Fibroblast of skin of scalp (primary cell): ENCODE measurements at places on chromosomes 5 and 9.

DNA sequence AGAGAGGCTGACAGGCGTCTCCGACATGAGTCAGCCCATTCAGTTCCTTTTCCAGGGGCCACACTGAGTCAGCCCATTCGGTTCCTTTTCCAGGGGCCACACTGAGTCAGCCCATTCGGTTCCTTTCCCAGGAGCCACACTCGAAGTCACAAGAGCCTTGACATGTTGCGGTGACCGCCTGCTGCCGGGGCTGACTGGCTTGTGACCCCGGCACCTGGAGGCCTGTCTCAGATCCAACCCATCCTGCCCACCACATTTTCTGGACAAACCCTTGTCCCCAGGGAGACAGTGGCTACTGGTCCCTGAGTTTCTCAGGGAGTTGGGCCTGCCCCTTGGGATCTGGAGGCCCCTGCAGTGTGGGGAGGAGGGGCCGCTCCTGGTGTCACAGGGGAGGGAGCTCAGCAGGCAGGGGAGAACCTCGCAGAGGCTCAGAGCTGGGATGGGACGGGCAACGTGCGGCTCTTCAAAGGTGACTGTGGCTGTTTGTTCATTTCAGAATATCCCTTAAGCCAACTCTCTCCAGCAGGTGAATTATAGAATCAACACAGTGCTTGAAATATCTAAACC lies 40.5 kb upstream of the LPCAT1 start:
- peak; percentile 40 for DNase-seq

DNA sequence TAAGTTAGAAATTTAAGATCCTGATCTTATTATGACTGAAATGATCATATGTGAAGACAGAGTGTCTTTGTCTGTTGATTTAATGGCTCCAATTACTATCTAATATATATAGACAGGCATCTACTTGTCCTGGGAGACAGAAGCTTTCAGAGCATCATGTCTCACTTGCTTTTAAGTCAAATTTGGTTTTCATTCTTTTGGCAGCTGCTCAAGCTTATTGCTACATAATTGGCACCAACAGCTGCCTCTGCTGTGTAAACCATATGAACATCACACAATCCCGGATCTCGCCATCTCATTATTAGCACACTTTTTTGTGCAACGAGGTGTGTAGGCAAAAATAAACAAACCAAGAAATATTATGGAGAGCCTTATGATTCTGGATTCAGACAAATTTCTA lies 1717.9 kb downstream of the EFNA5 start:
- DNase-seq = peak; percentile 39

DNA sequence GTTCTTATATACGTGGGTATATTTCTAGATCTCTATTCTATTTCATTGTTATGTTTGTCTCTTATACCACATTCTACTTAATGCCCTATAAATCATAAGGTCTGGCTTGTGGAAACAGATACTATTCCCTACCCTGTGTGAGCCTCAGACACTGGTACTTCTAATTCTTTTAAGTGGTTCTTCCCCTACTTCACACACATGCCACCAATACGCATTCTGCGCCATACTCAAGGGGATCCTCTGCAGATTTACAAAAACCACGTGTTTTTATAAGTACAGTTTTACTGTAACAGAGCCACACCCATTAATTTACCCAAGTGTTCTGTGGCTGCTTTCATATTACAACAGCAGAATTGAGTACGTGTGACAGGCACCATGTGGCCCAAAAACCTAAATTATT lies 195.6 kb downstream of the SAXO1 start:
- no peak for DNase-seq

DNA sequence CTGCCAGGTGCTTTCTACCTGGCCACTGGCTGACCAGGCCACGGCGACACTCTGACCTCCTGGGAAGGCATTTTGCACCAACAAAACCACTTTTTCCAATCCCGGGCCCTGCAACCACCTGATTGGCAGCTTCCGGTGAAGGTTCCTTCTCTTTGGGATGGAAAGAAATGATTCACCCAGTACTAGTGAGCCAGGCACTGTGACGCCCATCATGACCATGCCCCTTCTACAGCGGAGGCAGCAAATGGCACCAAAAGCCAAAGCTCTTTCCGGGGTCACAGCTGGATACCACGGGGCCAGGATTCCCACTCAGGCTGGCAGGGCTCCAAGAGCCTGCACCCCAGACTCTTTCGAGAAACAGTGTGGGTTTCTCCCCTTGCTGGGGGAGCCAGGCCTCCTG lies 4.7 kb downstream of the NOTCH1 start:
- DNase-seq = no peak

GRCh38 chr9:124271660-124272059 lies 13.9 kb downstream of the NEK6 start:
- DNase-seq = no peak

DNA sequence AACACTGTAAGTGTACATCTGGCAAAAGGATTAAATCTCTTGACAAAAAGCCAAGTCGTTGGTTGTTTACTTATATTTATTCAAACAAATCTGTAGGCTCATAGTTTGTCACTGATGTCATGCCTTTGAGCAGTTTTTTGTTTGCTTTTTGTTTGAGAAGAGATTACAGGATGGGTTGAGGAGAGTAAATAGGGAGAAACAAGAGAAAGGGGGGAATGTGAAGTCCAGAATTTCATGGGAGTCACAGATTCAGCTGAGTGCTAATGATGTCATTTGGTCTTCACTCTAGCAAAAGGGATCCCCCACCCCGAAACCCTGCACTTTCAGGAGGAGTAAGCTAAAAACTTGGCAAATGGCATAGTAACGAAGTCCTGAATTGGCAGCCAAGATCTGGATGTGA lies 337.4 kb downstream of the GLIS3 start:
- DNase-seq = peak; percentile 68

DNA sequence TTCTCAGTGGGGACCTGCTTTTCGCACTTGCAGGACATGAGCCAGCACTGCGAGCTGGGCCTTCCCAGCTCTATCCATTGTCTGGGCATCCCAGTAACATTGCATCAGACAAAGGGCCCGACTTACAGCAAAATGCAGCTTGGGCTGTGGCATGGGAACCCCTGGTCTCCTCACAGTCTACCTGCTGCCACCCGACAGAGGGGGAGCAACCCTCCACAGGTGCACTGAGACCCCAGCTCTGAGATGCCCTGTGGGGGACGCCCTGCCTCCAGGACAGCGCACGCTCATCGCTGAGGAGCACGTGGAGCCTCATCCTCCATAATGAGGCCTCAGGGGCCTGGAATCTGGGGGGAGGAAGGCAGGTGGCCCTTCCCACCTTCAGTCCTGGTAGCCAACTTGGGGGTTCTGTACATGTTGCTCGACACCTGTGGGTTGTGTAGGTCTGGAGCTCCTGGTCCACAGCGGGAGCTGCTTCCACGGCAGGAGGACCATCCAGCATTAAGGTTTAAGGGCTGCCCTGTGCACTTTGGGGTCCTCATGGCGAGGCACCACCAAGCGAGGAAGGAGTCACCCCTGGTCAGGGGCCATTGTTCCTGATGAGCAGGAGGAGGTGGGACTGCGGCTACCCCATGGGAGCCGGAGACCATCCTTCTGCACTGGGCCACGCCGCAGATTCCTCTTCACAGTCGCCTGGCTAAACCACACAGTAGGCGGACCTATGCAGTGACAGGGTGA lies 376.5 kb upstream of the IRX1 start:
- no peak for DNase-seq

DNA sequence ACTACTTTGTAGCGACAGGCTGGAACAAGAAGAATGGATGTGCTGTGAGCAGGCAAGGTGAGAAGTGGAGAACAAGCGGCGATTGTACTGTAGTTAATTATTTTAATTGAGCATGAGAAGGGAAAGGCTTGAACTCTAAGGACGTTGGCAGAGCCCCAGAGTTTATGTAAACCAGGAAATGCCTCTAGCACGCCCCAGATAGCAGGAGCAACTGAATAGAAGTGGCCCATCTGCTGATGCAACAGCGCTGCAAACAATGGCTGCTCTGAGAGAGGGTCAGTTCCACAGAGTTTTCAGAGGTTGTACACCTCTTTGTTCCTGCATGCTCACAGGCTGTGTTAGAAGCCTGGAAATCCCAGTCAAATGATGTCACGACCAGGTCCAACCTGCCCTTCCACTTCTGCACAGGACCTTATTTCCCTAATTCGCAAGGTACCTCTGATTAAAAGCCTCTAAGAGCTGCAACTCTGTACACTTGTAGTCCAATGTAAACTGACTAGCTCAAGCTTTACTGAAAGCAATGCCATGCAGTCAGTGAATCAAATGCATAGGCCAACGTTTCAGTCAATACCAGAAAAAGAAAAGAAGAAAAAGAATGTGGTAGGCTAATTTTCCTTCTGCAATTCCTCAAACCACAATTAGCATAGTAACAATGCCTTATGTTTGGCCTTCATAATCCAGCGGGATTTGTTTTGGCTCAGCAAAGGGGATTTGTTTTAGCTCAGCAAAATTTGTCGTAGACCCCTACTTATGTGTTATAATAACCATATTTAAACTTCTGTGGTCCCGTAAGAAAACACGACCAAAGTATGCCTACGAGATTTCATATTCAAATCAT lies 119.6 kb upstream of the RETREG1 start:
- peak; percentile 87 for DNase-seq

DNA sequence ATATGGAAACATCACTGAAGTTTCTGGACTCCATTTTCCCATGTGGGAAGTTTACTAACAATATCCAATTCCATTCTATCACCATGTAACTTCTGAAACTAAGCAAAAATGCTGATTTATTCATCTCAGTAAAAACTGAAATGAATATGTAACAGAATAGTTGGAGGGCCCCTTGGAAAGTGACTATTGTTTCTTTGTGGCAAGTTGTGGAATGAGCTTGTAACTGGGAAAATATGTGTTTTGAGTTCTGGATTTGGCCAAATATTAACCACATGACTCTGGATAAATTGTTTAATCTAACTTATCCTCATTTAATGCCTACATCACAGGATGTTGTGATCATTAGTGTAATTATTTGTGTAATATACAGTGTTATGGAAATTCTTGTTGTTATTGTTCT lies 619.3 kb downstream of the TLE4 start:
- DNase-seq = peak; percentile 81

DNA sequence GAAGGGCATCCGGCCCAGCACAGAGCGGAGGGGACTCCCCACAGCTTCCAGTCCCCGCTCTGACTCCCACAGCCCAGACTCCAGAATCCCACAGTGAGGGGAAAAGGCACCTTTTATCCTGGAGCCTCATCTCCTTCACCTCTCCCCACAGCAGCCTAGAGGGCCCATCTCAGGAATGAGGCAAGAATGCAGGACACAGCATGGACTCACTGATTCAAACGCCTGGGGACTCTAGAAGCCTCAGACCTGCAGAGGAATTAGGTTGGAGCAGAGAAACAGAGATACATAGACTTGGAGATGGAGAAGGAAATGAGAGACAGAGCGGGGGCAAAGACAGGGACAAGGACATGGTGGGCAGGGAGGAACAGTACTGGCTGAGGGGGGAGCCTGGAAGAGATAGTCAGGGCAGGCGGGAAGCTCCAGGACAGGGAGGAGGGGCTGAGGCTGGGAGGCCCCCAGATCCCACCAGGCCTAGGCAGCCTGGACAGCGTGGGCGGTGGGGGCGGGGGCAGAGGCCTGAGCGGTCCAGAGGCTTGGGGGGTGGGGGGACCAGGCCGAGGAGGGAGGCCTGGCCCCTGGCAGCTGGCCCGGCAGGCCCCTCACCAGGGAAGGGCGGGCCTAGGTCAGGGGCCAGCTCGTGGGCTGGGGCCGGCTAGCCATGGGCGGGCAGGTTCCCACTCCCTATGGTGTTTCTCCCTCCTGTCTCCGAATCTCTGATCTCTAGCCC lies 15.8 kb downstream of the CNTFR start:
- no peak for DNase-seq

- no peak for DNase-seq
Measured at GRCh38 chr5:93673316-93673954, 68.0 kb downstream of the POU5F2 start.

DNA sequence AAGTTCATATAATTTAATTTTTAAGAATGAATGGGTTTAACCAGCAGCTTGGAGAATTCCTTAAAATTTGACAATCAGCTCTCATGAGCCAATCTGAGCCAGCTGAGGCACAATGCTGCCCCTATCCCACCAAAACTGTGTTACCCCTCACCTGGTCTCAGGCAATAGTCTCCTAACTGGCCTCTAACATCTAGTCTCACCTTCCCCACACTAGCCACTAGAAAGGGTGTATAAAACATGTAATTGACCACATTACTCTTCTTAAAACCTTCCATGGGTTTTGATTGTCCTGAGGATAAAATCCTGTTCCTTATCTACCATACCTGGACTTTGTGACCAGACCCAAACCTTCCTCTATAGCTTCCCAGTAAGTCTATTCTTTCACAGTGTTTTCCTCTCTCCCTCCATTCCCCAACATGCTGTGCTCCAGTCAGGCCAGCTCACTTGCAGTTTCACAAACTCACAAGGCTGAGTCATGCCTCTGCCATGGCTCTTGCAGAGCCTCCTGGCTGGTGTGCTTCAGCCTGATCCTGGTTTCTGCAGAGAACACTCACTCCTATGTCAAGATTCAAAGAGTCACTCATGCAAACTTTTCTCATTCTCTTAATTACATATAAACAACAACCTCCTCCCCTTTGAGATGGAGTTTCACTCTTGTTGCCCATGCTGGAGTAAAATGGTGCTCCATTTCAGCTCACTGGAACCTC lies 16.0 kb upstream of the ZCCHC7 start:
- DNase-seq = peak; percentile 73

DNA sequence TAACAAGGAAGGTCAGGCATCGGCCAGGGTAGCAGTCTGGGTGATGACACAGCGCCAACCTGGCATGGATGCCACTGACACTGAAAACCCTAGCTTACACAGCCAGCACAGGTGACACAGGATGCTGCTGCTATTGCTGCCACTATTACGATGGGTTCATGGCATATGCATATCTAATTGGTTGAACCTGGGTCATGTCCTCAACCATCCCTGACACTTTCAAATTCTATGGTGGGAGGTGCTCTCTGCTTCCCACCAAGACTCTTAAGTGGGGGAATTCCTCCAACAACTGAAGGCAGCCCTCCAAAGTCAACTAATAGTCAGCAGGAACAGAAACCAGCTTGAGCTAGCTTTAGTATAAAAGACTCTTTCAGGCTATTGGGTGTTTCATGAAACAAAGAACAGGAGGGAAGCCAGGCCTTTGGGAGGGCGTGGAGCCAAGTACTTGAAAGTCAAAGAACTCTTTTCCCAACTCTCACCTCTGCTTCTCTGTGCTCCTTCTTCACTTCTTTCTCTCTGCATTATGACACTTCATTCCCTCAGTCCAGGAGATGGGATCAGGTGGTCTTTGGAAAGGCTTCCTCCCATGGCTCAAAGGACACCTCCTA lies 21.3 kb downstream of the PTTG1 start:
- no peak for DNase-seq

- no peak for DNase-seq
Measured at GRCh38 chr5:138179277-138179857, 455 bp downstream of the KIF20A start.

- peak; percentile 90 for DNase-seq
Measured at GRCh38 chr9:34992376-34992951, 2.9 kb downstream of the DNAJB5 start.

DNA sequence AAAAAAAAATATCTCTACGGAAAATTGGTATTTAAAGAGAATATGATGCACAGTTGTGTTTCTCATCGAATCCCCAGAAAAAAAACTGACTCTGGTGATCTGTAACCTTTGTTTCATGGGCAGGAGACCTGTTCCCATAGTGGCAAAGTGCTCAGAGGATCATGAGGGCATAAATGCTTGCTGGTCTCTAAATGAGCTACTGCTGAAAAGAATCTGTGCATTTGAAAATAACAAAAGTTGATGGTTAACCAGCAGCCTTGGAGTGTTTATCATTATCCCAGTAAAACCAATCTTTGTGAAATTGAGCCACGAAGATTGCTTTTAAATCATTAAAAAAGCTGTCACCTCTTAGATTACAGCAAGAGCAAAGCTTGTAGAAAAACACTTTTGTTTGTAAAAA lies 775.4 kb downstream of the MTRR start:
- DNase-seq = no peak

- DNase-seq = peak; percentile 20
Measured at GRCh38 chr9:77221431-77221830, 44.1 kb downstream of the VPS13A start.
